ENCODE measurements at places on chromosomes 6 and 20.

DNA sequence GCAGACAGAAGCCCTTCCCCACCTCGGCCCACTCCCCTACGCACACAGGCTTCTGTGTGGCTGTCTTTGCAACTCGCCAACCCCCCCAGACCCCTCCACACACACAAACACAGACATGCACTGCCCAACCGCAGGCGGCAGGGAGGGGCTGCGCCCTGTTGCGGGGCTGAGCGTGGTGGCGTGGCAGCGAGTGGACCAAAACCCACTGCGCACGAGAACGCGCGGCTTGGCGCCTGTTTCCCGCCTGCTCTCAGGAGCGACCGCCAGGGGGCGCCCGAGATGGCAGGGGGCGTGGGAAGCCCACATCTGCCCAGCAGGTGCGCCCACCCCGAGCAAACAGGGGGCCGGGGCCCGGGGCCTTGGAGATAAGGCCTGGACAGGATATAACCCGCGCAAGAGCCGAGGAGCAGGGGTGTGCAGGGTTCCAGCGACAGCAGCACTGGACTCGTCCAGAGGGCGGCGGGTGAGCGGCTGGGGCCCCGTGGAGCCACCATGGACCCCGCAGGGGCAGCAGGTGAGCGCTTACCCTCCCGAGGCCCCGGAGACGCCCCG, at the start of gene RBPJL:
Gene RBPJL (plus strand): TSS at position 410 of the 552 bp plus-strand sequence. CDS start 83 bp downstream, at position 493.
- DNase-seq: no peak

GRCh38 chr20:391041-391711, 10.6 kb downstream of the TRIB3 start:
- DNase-seq: no peak

GRCh38 chr6:41846666-41847237, 48.4 kb downstream of the USP49 start:
- no peak for DNase-seq

DNA sequence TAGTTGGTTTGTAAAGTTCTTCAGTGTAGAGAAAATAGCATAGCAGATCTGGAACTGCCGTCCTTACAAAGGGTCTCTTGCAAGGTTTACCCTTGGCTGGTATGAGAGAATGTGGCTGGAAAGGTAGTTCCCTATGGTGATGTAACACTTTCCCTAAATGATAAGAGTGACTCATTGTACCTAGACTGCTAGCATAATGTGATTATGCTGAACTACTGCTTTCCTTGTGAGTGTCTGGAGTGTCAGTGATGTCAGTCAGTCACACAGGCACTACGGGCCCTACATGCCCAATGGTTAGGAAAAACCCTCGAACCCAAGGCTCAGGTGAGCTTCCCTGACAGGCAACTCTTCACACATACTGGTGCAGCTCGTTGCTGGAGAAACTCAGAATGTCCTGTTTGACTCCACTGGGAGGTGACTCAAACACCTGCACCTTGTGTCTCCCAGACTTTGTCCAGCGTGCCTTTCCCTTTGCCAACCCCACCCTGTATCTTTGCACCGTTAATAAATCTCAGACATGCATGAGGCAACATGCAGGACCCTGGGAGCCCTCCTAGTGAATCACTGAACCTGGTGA, 28.4 kb upstream of the LY86 start:
- DNase-seq: no peak

DNA sequence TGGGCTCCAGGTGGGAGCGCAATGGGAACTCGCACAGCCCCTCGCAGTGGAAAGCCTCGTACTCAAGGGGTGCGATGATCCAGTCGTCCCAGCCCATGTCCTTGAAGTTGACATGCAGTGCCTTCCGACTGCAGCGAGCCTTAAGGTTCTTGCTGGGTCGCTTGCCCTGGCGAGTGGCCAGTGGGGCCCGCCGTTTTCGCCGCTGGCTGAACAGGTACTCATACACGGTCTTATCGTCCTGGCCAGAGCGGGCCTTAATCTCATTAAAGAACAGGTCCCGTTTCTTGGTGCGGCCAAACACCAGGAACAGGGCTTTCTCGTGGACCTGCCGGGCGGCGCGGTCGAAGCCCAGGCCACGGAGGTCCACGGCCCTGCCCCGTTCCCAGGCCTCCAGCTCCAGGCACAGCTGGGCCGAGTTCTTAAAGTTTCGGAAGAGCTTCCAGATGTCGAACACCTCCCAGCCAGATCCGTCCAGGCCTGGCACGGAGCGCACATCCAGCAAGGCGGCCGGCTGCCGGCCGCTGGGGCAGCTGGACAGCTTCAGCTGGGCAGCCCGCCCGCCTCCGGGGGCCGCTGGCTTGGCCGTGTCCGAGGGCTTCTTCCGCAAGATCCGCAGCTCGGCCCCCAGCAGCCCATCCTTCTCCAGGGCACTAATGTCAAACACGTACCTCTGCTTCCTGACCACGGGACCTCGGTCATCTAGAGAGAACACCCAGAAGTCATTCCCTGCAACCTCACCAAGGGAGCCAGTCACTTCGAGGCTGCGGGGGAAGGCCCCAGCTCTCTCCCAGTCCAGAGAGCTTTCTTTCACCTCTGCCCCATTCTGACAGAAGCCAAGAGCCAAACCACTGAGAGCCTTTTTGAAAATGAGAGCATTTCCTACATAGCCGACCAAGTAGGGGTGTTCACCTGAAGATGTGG, 3.7 kb downstream of the GDF5 start:
- DNase-seq: no peak

DNA sequence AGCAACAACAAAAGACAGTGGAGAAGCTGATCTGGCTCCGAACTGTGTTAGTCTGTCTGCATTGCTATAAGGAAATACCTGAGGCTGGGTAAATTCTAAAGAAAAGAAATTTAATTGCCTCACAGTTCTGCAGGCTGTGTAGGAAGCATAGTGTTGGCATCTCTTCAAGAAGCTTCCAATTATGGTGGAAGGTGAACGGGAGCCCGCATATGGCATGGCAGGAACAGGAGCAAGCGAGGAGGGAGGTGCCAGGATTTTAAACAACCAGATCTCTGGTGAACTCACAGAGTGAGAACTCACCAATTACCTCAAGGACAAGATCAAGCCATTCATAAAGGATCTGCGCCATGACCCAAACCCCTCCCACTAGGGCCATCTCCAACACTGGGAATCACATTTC, 293.5 kb downstream of the SMOC2 start:
- no peak for DNase-seq

- no peak for DNase-seq
Observed at GRCh38 chr20:24842274-24842917, 106.7 kb upstream of the CST7 start.

GRCh38 chr20:11542645-11543044, 375.0 kb upstream of the BTBD3 start:
- DNase-seq: no peak

GRCh38 chr6:39428152-39428551, 105.7 kb upstream of the KCNK16 start:
- no peak for DNase-seq

- DNase-seq: no peak
Observed at GRCh38 chr6:2102316-2102883, 143.0 kb downstream of the GMDS start.

DNA sequence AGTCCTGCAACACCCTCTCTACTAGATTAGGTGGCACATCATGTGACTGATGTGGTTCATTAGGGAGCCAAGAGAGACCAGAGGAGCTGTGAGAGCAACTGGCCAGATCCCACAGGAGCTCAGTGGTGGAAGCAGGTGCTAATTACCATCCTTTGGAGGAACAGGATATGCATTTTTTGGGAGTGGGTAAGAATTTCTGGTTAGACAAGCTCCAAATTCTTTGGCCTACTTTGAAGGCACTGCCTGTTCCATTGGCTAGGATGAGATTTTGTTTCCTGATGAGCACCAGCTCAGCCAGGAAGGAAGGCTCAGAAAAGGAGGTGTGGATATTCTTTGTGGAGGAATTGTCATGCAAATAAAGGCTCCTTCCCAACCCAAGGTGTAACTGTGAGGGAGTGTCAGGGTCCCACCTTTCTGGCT, 130.3 kb upstream of the BMP2 start:
- no peak for DNase-seq

DNA sequence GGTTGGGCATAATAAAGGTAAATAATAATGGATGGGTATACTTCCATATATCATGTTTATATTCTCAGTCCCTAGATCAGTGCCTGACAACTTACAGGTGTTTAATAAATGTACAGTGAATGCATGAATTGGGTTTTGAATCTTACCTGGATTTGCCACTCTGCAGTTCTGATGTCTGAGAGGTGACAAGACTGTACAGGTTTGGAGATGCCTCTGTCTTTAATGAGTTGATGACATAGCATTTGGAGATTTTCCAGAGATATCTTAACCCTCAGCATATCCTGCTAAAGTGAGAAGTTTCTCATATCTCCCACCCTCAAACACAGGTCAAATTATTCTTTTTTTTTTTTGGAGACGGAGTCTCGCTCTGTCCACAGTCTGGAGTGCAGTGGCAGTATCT, 2.2 kb downstream of the ANKS1A start:
- no peak for DNase-seq

DNA sequence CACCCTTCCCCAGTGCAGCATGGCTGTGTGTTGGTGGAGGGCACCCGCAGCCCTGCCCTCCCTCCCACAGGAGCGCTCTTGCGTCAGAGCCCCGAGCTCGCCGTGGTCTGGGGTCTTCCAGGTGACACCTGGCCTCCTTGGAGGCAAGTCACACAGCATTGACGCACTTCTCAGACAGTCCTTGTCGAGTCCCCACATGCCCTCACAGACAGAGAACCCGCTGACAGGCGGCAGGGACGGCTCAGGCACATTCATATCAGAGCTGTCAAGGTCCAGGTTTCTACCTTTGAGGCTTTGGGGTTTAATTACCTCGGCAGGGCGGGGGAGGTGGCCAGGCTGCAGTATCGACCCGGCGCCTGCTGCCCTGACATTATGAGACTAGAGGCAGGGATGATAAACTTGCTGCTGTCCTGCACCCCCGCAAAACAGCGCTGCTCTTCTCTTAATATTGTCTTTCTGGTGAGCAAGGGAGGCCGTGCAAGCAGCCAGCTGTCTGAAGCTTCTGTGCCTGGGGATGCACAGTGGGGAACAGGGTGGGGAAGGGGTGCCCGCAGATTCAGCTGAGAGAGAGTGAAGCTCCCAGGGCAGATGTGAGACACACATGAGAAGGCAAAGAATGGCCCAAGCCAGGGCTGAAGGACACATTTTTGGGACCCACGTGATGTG, 4.7 kb downstream of the NPEPL1 start:
- no peak for DNase-seq

- DNase-seq: no peak
Observed at GRCh38 chr6:36110050-36110449, 20.3 kb upstream of the MAPK13 start.

All from suprapubic skin (tissue), 4 donors.